ENCODE measurements at places on chromosomes 6 and 20.

GRCh38 chr6:32692019-32692418 lies 25.6 kb upstream of the HLA-DQB1 start:
- no peak for DNase-seq

DNA sequence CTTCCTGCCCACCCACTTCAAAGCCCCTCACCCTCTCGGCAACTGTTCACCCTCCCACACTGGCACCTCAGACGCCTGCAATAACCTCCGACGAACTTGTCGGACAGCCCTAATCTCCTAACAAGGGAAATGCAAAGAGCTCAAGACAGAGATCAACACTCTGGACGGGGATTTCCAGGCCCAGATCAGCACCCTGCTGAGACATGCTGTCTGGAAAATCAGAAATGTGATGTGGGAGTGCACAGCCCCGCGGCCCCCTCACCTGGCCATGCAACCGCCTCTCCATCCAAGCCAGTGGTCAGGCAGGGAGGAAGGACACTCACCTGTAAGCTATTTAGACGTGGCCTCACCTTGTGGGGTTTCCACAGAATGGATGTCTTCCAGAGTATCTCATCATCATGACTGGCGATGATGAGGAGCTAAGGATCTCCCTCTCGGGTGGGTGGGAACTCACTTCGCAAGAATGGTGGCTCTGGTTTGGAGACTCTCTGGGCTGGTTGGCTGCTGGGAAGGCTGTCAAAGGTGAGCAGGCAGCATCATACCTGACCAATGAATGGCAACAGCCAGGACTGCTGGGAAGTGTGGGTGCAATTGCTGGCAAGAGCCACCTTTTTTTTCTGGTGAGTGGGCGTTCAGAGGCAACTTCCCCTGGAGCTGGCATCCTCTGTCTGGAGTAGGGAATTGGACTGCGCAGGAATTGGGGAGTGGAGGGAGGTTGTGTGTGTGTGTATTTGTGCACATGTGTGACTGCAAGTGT lies 28.1 kb upstream of the ADTRP start:
- DNase-seq: no peak

DNA sequence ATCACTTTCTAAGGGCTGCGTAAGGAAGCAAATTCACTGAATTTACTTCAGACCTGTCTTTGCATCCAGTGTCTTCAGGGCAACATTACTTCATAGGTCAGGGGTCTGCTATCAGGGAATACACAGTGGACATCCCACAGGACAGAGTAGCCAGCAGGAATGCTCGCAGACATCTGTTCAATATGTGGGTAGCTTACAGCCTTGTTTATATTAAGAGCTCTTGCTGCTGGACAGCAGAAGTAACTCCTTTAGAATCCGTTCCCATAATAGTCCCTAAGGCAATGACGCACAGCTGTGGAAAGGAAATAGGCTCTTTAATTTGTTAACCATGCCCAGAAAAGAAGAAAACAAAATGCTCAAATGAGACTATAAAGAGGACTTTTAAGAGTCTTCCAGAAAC lies 198.7 kb downstream of the MOXD1 start:
- DNase-seq: peak; percentile 72

- DNase-seq: no peak
Observed at GRCh38 chr20:63941282-63942081, 14.7 kb downstream of the UCKL1 start.
